ENCODE measurements at places on chromosomes 7 and 10.

- no peak for DNase-seq
These were observed 201.0 kb upstream of the ADARB2 start for GRCh38 chr10:1938317-1938716.

DNA sequence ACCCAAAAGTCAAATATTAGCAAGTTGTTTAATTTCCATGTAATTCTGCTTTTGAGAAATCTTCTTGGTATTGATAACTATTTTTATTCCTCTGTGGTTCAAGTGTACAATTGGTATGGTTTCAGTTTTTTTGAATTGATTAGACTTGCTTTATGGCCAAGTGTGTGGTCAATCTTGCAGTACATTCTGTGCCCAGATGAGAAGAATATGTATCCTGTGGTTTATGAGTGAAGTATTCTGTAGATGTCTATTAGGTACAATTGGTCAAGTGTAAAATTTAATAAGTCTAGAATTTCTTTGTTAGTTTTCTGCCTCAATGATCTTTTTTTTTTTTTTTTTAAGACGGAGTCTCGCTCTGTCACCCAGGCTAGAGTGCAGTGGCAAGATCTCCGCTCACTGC, 36.6 kb upstream of the C7orf33 start:
- DNase-seq, result no peak

DNA sequence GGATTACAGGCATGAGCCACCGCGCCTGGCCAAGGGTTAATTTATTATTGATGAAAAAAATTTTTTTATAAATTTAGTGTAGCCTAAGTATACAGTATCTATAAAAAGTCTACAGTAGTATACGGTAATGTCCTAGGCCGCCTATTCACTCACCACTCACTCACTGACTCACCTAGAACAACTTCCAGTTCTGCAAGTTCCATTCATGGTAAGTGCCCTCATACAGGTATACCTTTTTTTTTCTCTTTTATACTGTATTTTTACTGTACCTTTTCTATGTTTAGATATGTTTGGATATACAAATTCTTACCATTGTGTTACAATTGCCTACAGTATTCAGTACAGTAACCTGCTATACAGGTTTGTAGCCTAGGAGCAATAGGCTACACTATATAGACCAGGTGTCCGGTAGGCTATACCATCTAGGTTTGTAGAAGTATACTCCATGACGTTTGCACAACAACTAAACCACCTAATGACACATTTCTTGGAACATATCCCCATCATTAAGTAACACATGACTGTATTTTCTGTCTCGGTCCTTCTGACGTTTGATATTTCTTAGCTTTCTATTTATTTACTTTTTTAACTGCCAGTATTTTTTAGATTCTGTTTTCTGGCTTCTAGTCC, 23.4 kb downstream of the IRF5 start:
- DNase-seq, result no peak

- no peak for DNase-seq
These were observed 149.1 kb downstream of the EBF3 start for GRCh38 chr10:129814681-129815646.

DNA sequence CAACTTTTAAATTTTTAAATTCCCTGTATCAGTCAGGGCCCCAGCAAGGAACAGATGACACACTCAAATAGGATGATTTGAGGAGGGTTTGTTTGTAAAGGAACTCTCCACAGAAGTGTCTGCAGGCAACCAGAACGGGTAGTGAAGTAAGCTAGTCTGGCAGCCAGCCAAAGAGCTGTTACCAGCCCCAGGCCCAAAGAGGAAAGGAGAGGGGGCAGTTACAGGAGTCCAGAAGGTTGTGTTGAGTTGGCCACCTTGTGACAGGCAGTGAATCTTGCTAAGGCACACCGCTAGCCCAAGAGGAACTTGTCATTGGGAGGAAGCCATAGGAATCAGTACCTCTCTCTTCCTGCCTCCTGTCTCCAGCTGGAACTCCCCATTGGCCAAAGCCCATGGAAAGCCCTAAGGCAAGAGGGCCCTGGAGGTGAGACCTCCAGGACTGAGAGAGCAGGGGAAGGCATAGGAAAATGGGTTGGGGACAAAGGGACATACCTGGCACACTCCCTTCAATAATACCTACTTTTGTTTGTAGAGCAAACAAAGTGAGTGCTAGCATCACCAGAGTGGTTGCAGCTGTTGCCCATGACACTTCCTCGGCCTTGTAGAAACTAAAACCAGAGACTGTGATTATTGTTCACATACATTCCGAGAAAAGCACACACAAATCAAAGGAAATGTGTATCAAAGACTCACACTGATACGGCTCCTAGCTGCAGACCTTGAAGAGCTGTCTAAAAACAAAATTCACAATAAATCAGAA, 25.4 kb upstream of the GATAD1 start:
- no peak for DNase-seq

All from HCEC 1CT (cell line).